ENCODE measurements at places on chromosomes 5 and 9.

- no peak for DNase-seq
These were observed 9.8 kb downstream of the KIF12 start for GRCh38 chr9:114089206-114089840.

- DNase-seq, result no peak
These were observed 45.2 kb downstream of the CDC14B start for GRCh38 chr9:96574455-96574854.

GRCh38 chr5:173771121-173771724, 116.9 kb upstream of the CPEB4 start:
- no peak for DNase-seq

DNA sequence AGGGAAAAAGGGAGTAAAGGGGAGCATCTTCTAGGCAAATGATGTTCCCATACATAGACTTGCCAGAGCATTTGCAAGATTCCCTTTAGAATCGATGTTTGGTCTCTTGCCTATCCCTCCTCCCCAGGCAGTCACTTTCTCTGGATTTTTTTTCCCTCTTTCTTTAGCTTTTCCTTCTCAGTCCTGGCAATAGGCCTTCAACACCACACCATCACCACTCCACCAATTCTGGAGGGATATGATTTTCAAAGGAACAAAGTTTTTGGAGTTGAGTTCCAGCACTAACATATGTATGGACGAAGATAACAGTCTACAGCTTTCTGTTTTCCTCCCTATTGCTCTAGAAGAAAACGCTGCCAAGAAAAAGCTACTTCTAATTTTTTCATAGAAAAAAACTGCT, 377.4 kb downstream of the PDE4D start:
- DNase-seq, result no peak

DNA sequence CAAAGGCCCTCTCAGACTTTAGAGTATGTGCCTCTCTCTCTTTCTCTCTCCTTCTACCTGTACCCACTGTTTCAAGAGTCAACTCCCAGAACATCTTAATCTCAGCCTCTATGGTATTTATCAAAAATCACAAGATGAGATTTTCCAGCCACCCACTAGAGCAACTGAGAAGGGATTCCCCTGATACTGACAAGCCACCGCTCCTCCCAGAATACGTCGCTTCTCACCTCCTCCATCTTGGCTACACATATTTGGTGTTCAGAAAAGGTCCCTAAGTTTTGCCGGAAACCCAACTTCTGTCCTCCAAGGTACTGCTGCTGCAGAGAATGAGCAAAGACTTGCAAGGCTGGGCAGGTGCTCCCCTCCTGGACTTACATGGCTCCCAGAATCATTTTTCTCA, 6.1 kb downstream of the GARIN3 start:
- DNase-seq, result no peak

- no peak for DNase-seq
These were observed 66.7 kb downstream of the KCNT1 start for GRCh38 chr9:135768516-135769218.

- DNase-seq, result no peak
These were observed 272.8 kb downstream of the NNT start for GRCh38 chr5:43875741-43876140.

DNA sequence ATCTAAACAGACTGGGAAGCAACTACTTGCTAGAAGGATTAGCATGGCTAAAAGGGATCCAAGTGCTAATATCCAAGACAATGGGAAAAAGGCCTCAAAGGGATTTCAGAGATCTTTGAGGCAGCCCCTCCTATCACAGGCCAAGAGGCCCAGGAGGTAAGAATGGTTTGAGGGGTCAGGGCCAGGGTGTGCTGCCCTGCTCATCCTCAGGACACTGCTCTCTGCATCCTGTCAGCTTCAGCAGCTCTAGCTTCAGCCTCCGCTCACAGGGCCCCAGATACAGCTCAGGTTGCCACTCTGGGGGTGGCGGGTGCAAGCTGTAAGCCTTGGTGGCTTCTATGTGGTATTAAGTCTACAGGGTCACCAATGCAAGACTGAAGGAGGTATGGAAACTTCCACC, 278.7 kb downstream of the PARP8 start:
- DNase-seq, result no peak

DNA sequence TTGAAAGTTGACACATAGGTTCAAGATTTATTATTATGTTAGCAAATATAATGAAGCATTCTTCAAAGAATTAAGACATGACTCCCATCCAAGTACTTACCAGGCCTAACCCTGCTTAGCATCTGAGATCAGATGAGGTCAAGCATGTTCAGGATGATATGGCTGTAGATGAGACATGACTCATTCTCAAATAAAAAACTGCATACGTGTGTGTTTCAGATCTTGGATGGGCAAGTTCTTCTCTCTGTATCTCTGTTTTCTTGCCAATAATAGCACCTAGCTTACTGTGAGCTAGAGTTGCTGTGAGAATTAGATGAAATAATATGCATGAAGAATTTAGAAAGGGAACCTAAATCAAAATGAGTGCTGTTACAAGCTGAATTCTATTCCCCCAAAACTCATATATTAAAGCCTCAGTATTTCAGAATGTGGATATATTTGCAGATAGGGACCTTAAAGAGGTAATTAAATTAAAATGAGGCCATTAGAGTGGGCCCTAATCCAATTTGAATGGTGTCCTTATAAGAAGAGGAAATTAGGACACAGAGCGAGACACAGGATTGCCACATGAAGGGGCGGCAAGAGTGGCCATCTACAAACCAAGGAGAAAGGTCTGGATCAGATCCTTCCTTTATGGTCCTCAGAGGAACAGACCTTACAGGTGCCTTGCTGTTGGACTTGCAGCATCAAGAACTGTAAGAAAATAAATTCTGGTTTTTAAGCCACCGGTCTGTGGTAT, 146.2 kb downstream of the MARCHF11 start:
- no peak for DNase-seq

GRCh38 chr5:147507480-147508126, 2.3 kb downstream of the DPYSL3 start:
- DNase-seq, result no peak

GRCh38 chr9:113941056-113941455, 64.9 kb downstream of the ZNF618 start:
- no peak for DNase-seq

DNA sequence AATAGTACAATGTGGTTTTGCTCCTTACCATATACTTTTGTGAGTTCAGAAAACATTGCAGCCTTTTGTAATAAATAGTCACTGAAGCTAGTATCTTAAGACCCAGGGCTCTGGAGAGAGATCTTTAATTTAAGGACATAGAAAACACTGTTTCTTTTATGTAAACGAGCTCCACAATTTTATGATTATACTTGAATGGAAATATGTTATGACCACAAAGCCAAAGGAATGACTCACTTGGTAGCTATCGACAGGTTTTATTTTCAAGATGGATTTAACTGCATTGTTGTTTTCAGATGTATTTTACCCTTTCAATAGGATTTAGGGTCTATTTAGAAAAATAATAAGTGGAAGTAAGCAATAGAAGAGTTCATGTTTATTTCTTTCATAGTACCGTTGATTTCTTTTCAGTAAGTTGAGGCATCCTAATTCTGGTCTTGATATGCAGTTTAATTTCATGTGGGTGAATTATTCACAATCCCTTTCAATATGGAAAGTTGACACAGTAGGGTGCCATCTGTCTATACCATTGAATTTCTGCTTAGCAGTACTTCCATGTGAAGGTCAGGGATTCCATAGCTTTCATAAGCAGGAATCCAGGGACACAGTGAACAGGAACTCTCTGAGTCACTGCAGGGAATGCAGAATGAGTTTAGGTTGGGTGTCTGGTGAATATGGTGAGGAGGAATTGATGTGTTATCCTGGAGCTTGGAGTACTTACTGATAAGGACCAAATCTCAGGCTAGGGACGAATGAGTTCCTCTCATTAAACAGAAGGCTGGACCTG, 157.6 kb downstream of the CD180 start:
- DNase-seq, result no peak

GRCh38 chr9:93222890-93223259, 38.9 kb downstream of the WNK2 start:
- no peak for DNase-seq

DNA sequence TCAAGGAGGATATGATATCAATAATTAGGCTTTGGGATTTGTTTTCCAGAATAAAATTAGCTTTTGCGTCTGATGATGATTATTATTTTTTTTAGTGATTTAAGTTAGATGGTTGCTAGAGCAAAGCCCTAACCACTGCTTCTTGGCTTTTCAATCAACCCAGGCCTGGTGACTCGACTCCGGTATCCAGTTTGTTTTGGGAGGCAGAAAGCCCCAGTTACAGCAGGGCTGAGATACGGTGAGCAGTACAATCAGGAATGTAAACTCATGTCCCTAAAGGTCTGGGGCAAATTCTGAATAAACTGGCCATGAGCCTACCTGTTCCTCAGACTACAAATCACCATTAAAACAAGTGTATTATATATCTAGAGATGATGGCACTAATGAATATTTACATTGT, 24.4 kb upstream of the CYFIP2 start:
- no peak for DNase-seq

GRCh38 chr5:121949885-121950284, 11.9 kb upstream of the SRFBP1 start:
- DNase-seq, result no peak

DNA sequence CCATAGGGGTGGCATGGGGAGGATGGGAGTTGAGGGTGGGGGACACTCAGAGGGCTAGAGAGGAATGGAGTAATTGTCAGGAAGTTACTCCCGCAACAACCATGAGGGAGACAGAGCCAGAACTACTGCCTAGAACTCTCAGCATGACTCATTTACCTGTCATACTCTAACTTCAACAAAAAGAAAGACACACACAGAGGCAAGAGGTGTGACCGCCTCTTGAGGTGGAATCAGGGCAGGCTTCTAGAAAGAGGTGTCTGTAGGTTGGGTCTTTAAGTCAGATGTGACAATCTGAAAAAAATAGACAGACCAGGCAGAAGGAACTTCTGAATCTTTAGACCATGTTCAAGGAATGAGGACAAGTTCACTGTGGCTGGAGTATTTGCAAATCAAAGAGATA, 73.4 kb downstream of the GABBR2 start:
- no peak for DNase-seq

GRCh38 chr5:168734620-168735300, 155.6 kb upstream of the PANK3 start:
- no peak for DNase-seq

GRCh38 chr5:149610589-149611255, 29.4 kb downstream of the ARHGEF37 start:
- no peak for DNase-seq

- DNase-seq, result no peak
These were observed 108.6 kb upstream of the RAD23B start for GRCh38 chr9:107174441-107174840.

GRCh38 chr9:120435091-120435490, 144.9 kb downstream of the CDK5RAP2 start:
- no peak for DNase-seq

GRCh38 chr9:40907657-40908624, 220.5 kb downstream of the FOXD4L6 start:
- no peak for DNase-seq

GRCh38 chr5:180470361-180470760, 23.8 kb upstream of the CNOT6 start:
- DNase-seq, result no peak

- DNase-seq, result no peak
These were observed 7.6 kb upstream of the ASS1 start for GRCh38 chr9:130437011-130437789.

GRCh38 chr9:118929287-118929686, 439.9 kb downstream of the BRINP1 start:
- DNase-seq, result no peak

GRCh38 chr5:167855818-167856217, 435.6 kb upstream of the WWC1 start:
- no peak for DNase-seq

GRCh38 chr5:157164521-157164920, 1.5 kb downstream of the GARIN3 start:
- no peak for DNase-seq

DNA sequence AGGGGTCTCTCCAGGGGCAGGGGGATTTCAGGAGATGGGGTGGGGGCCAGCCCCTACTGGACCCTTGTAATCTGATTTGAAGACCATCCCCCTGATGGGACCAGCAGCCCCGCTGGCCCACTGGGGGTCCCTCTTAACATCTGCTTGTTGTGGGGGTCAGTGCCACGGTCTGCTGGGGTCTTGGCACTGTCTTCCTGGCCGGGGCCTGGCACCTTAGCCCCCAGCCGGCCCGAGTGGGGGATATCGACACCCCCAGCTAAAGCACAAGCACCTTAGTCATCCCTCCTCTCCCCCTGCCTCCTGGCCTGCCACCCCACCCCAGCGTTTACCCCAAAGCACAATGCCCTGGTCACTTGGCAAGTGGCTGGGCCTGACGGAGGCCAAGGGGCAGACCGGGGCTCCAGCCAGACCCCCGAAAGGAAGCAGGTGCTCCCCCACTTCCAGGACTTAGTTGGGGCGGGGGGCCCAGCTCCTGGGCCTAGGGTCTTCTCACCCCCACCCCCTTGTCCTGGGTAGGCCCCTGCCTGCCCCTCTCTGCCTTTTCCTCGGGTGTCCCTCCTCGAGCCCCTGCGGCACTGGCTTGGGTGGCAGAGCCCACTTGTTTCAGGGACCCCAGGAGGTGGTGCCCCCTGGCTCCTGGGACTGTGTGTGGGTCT, 1.4 kb upstream of the NFX1 start:
- no peak for DNase-seq

DNA sequence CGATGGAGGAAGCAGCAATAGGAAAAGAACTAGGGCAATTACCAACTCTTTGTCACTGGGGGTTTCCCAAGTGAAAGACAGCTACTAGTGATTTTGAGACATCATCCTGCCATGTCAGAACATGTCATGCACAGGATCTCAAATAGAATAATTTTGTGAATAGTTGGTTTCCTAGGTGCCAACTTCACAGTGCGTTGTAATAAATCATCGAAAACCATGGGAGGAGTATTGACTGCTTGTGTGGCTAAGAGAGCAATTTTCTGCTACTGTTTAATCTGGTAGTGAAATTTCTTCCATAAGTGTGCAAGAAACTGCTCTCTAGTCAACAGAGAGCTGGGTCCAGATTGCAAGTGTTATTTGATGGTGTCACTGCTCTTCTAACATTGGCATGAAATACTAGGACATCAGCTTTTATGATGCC, 168.6 kb downstream of the NNT start:
- DNase-seq, result no peak

GRCh38 chr5:145294331-145294730, 540.8 kb downstream of the PRELID2 start:
- no peak for DNase-seq
